ENCODE measurements at places on chromosomes 2 and 18. TPM values are rescaled to one million over a fixed set of nuclear protein-coding genes. Genes with fewer than 3 reads are reported as not detected.

DNA sequence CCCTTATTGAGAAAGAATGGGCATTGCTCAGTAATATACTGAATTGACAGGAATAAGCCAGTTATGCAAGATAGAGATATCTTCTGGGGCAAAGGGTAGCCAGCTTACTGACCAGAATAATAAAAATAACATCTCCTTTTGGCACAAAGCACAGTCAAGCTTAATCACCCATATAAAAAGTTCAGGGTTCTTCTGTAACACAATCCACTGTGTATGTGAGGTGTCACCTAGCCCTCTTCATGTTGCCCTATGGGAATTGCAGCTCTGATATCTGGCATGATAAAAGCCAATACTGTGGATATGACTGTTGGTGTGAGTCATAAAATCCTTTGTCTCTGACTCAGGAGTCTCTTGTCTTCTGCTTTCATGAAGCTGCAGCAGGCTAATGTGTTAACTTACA is 90.8 kb downstream of the DSEL start:
- no peak for DNase-seq

DNA sequence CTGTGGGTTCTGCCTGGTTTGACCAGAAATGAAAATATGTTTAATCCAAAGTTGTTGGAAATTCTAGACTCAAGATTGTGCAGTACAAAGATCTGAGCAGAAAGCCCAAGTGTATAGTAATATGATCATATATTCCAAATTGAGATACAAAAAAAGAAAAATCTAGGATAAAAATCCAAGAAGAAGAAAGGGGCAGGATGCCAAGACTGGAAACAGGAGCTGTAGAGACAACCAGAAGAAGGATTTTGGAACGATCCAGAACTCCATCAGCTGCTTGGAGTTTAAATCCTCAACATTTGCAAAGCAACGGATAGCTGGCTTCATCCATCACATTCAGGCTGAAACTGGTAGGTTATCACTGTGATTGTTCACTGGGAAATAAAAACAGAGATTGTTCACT is 333.6 kb upstream of the UBE2E3 start:
- no peak for DNase-seq

GRCh38 chr2:25159949-25160348 is 8.4 kb downstream of the POMC start:
- peak; percentile 37 for DNase-seq

DNA sequence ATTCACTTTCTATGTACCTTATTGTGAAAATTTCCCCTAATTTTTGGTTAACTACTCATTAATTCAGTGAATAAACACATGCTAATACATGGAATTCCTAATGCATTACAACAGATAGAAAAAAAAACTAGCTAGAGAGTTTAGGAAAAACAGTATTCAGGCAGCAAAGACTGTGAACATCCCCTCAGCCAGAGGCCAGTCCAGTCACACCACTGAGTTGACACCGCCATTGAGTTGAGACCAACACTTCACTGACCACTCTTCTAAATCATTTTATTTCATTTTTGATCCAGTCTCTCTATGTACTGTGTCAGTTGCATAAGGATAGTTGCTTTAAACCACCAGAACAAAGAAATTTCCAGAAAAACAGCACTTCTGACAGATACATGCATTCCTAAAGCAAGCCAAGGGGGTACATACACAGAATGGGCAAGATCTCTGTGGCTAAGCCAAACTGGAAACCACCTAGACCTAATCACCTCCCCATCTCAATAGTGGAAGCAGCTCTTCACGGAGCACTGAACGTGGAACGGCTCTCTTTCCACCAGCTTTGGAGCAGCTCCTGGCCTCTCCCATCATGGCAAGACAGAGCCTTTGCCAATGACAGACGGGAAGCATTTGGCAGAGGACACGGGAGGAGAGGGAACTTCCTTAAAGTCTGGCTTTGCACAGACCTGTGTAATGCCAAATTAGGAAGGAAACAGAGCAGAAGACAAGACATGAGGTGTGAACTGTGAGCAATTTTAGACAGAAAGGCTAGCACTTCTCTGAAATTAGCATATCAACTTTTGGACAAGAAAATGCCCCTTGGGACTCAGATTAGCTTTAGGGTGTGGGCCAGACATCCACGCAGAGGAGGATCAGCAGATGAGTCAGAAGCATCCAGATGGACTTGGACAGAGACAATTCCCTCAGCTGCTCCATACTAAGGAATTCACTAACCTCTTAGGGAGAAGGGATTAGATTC is 36.4 kb downstream of the CACNB4 start:
- DNase-seq = peak; percentile 65

DNA sequence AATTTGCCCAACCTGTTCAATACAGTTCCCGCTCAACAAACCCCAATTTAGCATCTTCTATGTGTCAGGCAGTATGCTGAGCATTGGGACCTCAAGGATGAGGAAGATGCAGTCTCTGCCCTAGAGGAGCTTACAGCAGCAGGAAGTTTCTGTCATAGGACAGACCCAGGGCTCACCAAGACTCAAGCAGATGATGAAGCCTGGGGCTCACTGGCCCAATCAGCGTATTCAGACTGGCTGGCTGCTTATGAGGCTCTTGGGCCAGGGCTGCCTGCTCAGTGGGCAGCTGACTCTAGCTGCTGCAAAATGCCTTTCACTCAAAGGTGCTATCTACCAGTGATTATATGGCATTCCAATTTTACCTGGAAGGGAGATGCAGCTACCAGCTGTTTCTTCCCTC is 2.1 kb downstream of the FAM178B start:
- no peak for DNase-seq

DNA sequence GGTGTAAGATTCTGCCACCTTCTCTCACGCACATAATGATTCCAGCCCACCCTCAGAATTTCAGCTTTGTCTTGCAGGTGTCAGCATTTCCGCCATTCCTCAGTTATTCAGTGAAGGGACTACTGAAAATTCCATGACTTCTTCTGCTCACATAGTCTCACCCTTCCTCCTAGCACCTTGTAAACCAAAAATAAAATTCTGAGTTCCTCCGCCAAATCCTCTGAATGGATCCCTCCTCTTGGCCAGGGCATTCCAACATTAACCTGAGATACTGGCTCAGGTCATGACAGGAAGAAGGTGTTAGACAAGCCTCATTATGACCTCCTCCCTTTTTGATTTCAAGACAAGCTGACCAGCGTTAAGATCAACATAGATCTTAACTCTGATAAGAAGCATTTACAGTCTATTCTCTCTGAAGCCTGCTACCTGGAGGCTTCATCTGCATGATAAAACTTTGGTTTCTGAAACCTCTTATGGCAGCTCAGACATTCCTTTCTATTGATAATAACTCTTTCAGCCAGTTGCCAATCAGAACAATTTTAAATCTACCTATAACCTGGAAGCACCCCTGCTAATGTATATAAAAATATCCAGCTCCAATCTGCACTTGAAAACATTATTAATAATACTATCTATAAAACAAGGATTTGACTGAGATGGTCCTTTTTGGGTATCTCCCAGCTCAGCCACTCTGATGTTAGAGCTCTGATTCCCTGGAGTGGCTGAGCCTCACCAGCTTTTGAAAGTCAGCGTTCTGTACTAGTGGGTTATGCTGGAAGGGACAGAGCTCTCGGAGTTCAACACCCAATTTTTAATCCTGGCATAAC is 136.4 kb upstream of the APCDD1 start:
- no peak for DNase-seq

GRCh38 chr2:134490559-134490958 is 228.2 kb downstream of the TMEM163 start:
- DNase-seq = no peak

DNA sequence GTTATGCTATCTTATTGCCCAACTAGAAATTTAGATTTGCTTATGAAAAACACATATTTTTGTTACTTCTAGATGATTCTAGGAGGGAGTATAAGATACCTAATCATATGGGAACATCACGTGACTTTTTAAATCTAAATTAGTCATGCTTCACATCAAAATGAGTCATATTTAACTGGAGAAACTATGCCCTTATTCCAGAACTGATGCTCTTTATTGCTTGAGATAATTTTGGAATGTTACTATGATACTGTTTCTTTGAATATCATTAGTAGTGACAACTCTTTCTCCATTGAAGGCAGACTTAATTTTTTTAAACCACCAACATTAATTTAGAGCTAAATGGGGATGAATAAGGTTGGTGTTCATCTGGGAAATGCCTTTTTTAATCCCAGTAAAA is 19.9 kb upstream of the ELAC1 start:
- no peak for DNase-seq

The SCN3A gene
- total RNA-seq = 19.3 TPM

The TBR1 gene
- total RNA-seq = not detected

The DNER gene
- 1.1 TPM for total RNA-seq

The GYPC gene
- total RNA-seq = 91.2 TPM

The REEP1 gene
- 36.3 TPM for total RNA-seq

The C2orf72 gene
- total RNA-seq = 0.15 TPM

The ITPRIPL1 gene
- 3.6 TPM for total RNA-seq

The CRYBA2 gene
- total RNA-seq = not detected

Measured in aorta (tissue), 5 donors.